ENCODE measurements at places on chromosomes 5 and 9. TPM values are rescaled to one million over a fixed set of nuclear protein-coding genes. Genes with fewer than 3 reads are reported as not detected.

- H3K4me3 ChIP-seq: no peak overlapping the region
- H3K4me1 ChIP-seq: no peaks in the 10 kb centered on the region
- no peak overlapping the region for H3K27ac ChIP-seq
- no peak for DNase-seq
- no peaks in the 10 kb centered on the region for H3K27me3 ChIP-seq
- H3K36me3 ChIP-seq: no peaks in the 10 kb centered on the region
Observed at GRCh38 chr5:129377504-129377903, 82.6 kb upstream of the ADAMTS19 start.

- no peak for DNase-seq
- H3K27me3 ChIP-seq: no peaks in the 10 kb centered on the region
- H3K27ac ChIP-seq: no peak overlapping the region
- no peaks in the 10 kb centered on the region for H3K36me3 ChIP-seq
- no peaks in the 10 kb centered on the region for H3K4me1 ChIP-seq
Observed at GRCh38 chr5:18027241-18027867, 393.1 kb downstream of the TAF11L14 start.

DNA sequence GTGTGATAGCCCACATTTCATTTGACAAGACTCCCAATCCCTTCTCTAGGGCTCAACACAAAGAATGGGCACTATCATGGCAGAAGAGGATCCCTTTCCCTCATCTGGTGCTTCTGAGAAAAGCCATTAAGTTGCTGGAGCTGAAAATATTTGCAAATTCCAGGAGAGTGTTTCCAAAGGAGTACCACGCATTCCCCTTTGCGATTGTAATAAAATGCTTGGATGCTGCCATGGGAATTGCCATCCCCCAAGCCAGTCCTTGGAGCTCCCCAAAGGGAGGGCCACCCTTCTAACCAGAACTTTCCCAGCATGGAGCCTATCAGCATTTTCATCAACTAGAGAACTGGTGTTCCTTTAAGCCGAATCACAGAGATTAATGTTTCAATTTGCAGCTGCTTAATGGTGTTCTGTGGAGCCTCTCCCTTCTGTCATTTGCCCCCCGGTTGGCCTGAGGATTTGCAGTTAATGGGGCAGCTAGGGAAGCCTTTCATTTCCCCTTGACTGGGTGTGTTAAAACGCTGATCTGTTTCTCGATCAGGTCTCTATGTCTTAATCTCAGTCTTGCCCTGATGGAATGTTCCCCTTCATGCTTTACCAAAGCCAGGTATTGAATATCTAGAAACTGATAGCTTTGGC is 133.0 kb downstream of the ENC1 start:
- no peak overlapping the region for H3K4me3 ChIP-seq
- no peak overlapping the region for H3K27ac ChIP-seq
- no peaks in the 10 kb centered on the region for H3K4me1 ChIP-seq
- no peaks in the 10 kb centered on the region for H3K36me3 ChIP-seq
- no peaks in the 10 kb centered on the region for H3K27me3 ChIP-seq

GRCh38 chr9:18951936-18952335 is 81.1 kb downstream of the SAXO1 start:
- no peaks in the 10 kb centered on the region for H3K36me3 ChIP-seq
- no peak overlapping the region for H3K4me3 ChIP-seq
- no peaks in the 10 kb centered on the region for H3K27me3 ChIP-seq
- no peak for DNase-seq

DNA sequence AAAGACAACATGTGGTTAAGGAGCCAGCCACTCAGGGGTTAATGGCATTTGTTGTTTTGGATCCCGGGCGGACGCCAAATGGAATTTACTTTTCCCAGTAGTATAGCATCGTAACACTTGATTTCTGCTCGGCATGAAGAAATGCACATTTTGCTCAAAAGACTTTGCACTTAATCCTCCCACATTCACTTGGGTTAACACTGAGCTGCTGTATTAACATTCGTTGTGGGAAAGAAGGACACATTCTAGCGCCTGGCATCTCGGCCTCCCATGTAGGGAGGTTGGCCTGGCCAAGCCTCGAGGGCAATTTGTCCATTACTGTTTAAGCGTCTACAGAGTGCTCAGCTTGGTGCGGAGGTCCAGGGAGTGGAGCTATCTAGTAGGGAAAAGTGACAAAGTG is 32.3 kb upstream of the INSYN2B start:
- no peak overlapping the region for H3K4me3 ChIP-seq
- peaks cover 54% of the 10 kb centered on the region for H3K36me3 ChIP-seq
- H3K27me3 ChIP-seq: no peaks in the 10 kb centered on the region
- no peaks in the 10 kb centered on the region for H3K4me1 ChIP-seq
- no peak overlapping the region for H3K27ac ChIP-seq
- DNase-seq: no peak

- H3K36me3 ChIP-seq: no peaks in the 10 kb centered on the region
- no peak overlapping the region for H3K4me3 ChIP-seq
- no peak overlapping the region for H3K27ac ChIP-seq
- H3K27me3 ChIP-seq: no peaks in the 10 kb centered on the region
- no peak for DNase-seq
Observed at GRCh38 chr9:83372957-83373356, 165.2 kb downstream of the FRMD3 start.

SPATA31E1 gene
- not detected for polyA plus RNA-seq

DNA sequence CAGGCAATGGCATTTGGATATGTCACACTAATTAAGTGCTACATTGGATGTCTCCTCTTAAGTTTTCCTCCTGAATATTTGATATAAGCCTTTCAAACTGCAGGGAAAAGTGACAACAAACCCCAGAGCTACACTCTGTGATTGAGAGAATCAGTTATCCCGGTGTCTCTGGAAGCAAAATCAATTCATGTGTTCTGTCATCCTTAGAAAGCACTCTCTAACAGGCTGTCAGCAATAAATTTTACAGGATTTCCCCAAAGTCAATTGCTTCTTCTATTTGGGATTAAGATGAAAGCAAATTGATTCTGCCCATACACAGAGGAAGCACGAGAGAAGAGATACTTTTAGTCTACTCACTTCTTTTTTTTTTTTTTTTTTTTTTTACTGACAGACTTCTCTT is 332.4 kb downstream of the CDH18 start:
- no peak overlapping the region for H3K4me3 ChIP-seq
- H3K27me3 ChIP-seq: no peaks in the 10 kb centered on the region
- no peak overlapping the region for H3K27ac ChIP-seq
- H3K4me1 ChIP-seq: no peaks in the 10 kb centered on the region
- DNase-seq: no peak

Measured in naive B cell (primary cell).